ENCODE measurements at places on chromosomes 7 and 10.

GRCh38 chr7:44072364-44073231 is 7.2 kb upstream of the PGAM2 start:
- no peak for DNase-seq

GRCh38 chr10:88522715-88523114 is 60.4 kb downstream of the RNLS start:
- no peak for DNase-seq

- DNase-seq: no peak
These were observed 150.9 kb downstream of the CPED1 start for GRCh38 chr7:121139427-121139826.

GRCh38 chr10:124366343-124366742 is 52.4 kb downstream of the OAT start:
- no peak for DNase-seq

DNA sequence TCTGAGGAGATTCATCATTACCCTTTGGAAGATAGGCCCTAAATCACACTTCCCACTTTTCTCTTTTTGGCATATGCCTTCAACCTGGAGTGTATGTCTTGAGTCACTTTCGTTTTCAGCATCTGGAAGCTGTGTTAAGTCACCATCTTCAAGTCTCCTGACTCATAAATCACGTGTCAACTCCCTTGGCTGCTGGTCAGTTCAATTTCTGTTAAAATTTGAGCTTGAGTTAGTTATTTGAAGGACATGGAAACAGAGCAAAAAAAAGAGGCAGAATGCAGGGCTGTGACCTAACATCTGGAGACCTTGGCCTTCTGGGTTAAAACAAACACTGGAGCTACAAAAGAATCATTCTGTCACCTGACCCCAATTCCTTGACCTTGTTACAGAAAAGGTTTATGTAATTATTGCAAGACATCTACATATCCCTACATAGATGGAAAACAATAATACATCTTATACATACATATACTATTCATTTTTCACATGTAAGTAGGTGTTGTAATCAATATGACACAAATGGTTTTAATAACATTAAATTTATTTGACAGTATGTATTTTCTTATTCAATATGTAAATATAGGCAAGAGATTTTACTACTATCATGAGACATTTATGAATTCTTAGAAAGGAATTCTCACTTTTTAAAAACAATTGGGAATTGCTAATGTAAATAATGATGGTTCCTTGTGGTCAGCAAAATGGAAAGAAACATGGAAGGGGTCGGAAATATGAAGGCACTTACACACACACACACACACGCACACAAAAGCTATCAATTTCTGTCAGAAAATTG is 169.7 kb upstream of the PHYHIPL start:
- no peak for DNase-seq

- no peak for DNase-seq
These were observed 16.3 kb downstream of the CASD1 start for GRCh38 chr7:94525923-94526322.
